ENCODE measurements at places on chromosomes 7 and 10.

GRCh38 chr10:72106154-72106849 lies 18.0 kb upstream of the SPOCK2 start:
- no peak for DNase-seq

- DNase-seq: no peak
Observed at GRCh38 chr7:148256433-148256832, 334.1 kb upstream of the C7orf33 start.

- peak; percentile 76 for DNase-seq
Observed at GRCh38 chr10:119316729-119317097, 109.3 kb downstream of the GRK5 start.

GRCh38 chr7:103934508-103934907 lies 55.0 kb downstream of the RELN start:
- DNase-seq: no peak

DNA sequence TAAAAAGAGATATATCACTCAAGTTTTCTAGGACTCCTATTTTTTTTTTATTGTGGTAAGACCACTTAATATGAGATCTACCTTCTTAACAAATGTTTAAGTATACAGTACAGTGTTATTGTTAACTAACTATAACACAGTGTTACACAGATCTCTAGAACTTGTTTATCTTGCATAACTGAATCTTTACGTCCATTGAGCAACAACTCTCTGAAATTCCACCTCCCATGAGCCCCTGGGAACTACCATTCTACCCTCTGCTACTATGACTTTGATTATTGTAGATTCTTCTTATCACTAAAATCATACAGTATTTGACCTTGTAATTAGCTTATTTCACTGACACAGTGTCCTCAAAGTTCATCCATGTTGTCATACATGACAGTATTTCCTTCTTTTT lies 22.5 kb upstream of the REEP3 start:
- no peak for DNase-seq

- no peak for DNase-seq
Observed at GRCh38 chr10:34337917-34338316, 477.2 kb downstream of the PARD3 start.

DNA sequence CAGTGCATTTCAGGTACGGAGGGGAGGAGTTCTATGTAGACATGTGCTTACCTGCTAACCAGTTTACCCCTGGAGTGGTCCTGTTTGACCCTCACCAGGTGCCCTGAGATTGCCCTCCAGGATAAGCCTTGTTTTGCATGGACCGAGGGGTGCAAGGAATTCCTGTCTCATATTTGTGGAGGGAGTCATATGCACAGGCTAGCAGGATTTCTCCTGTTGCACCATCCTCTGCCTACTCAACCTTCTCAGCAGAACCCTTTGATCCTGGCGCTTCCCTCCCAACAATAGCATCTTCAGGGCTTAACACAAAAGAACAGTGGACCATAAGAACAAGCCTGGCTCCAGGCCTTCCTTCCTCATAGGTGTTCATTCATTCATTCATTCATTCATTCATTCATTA lies 7.2 kb downstream of the TRPV6 start:
- no peak for DNase-seq

DNA sequence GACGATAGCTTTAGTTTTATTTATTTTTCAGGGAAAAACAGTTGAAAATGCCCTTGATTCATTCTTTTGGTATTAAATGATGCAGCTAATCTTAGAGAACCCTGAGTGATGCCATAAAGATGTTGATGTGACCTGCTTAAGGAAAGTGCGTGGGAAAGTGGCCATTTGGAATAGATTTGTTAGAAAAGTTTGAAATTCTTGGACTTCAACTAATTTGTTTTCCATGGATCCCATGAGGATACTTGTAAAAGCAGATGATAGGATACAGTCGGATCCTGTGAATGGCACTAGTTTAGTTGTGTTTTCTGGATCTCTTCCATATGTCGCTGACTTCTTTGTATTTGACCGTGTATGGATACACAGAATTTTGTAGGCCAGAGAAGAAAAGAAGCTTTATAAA lies 69.0 kb downstream of the SEPTIN7 start:
- no peak for DNase-seq

- peak; percentile 43 for DNase-seq
Observed at GRCh38 chr7:2668401-2668800, 19.6 kb upstream of the AMZ1 start.

GRCh38 chr7:148978091-148978490 lies 50.2 kb downstream of the PDIA4 start:
- no peak for DNase-seq

DNA sequence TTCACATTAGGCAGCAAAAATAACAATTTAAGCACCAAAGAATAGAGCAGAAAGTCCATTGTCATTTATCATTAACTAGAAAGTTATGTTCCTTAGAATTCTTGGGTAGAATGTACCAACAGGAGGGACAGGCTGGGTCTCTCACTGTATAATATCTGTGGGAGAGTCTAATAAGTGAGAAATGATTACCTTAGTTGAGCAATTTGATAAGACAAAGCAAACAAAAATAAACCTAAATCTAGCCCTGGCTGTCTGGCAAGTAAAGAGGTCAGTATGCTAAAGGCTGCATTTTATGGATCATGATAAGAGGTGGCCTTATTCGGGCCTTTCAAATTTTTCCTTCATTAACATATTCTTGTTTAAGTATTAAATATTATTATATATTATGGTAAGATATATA lies 35.6 kb downstream of the THNSL1 start:
- no peak for DNase-seq

GRCh38 chr10:97200616-97201015 lies 14.9 kb upstream of the SLIT1 start:
- DNase-seq: no peak

DNA sequence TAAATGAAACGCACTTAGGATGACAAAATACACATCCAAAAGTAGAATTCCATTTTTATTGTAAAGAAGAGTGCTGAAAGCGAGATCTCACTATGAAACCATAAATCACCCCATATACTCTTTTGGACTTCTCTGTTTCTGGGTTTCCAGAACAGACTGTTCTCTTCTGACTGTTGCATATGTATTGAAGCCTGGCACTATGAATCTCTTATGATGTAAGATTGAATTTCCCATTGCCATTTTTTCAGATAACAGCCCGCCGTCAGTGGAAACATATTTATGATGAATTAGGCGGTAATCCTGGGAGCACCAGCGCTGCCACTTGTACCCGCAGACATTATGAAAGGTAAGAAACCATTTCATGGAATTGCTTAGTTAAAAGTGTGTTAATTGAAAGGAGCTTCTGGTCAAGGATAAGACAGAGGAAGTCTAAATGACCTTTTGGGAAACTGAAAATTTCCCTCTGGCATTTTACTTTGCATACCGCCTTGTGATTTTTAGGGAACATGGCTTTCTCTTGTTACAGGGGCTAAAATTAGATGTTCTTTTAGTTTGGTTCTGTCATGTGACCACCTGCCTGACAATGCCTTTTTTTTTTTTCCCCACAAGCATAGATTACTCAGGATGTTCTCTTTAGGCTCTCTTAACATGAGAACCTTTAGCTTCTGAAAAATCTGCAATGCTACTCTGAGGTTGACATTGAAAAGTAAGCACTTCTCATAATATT lies 168.1 kb downstream of the ARID5B start:
- DNase-seq: no peak

DNA sequence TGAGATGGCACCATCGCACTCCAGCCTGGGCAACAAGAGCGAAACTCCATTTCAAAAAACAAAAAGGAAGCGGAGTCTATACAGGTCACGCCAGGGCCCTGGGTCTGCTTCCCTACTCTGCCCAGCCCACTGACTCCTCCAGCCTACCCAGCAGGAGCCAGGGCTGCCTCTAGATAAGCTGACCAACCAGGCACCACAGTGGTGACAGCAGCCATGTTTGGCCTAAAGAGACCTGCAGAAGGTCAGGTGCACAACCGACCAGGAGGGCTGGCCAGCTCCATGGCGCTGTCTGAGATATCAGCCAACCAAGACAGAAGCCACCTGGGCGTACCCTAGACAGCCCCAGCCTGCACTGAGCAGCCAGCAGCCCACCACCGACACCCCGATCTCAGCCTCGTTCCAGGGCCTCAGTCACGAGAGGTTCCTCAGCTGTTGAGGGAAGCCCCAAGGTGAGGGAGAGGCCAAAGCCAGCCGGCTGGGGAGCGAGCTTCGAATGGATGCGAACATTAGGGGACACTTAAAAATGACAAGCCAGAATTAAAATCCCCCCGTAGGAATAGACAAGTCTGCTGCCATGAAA lies 24.4 kb upstream of the PWWP2B start:
- DNase-seq: no peak

- peak; percentile 33 for DNase-seq
Observed at GRCh38 chr7:91193141-91193540, 71.1 kb upstream of the FZD1 start.

- DNase-seq: no peak
Observed at GRCh38 chr7:38674513-38674912, 43.3 kb upstream of the AMPH start.

DNA sequence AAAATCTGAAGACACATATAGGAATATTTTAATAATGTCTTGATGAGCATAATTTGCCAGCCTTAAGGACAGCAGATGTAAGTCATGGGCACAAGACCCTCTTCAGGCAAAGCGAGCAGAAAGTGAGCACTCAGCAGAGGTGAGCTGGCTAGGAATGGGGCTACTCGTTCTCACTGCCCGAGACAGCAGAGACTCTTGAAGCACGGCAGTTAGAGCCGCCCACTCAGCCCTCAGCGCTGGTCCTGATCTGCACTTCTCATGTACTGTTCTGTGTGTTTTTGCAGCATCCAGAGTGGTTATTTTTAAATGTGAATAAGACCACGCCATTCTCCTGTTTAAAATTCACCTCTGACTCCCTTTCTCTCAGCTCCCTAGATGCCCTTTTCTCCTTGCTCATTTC lies 65.3 kb downstream of the GFRA1 start:
- DNase-seq: no peak

DNA sequence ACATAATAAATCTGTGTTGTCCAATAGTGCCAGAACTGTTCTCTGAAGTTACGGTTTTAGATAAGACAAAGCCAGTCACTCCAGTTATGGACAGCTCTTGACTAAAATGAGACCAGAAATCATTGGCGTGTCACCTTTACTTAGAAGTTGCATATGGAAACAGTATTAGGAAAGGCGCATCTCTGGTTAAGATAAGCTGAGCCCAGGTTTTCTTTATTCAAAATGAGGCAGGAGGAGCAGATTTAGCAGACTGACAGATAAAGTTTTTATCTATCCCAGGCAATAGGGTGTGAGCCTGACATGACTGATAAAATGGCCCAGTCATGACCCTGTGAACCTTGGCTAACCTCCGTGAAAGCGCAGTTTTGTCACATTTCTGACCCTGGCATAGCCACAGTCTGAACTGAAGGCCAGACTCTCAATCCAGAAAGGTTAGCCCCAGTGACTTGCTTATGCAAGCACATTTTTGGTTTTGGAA lies 4.2 kb downstream of the CYP26A1 start:
- DNase-seq: no peak

GRCh38 chr7:30478349-30479201 lies at the start of gene NOD1:
Gene NOD1, minus strand, starts transcription at chr7:30478784. Its CDS starts 21,863 bp downstream, at chr7:30456921.
- peak; percentile 83 for DNase-seq

- DNase-seq: peak; percentile 84
Observed at GRCh38 chr7:70325509-70326101, 727.3 kb downstream of the AUTS2 start.

GRCh38 chr10:127415116-127415515 lies 134.0 kb upstream of the NPS start:
- DNase-seq: no peak

DNA sequence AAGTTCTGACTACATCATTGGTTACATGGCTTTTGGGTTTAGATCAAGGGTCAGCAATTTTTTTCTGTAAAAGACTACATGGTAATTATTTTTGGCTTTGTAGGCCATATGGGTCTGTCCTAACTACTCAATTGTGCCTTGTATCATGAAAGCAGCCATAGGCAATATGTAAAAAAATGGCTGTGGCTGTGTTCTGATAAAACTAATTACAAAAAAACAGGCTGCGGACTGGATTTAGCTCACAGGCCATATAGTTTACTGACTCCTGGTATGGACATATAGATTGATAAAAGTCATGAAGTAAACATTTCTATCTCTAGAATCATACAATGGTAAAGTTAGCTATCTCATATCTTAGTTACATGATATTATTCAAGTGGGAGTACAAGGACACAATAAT lies 375.4 kb downstream of the THSD7A start:
- DNase-seq: no peak

DNA sequence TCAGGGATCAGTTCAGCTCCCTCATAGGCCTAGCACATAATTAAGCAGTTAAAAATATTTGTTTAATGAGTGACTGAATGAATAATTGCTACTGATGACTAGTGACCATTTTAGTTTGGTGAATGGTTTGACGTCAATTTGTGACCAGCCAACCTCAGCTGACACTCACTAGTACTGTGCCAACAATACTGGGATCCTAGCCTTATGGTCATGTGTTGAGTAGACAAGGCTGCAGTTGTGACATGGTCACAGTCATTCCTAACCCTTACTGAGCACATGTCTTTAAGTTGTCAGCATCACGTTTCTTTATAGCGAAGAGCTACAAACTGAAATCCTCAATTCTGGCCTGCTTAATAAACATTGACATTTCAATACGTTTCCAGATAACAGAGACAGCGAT lies 86.9 kb upstream of the SLC26A5 start:
- DNase-seq: no peak

DNA sequence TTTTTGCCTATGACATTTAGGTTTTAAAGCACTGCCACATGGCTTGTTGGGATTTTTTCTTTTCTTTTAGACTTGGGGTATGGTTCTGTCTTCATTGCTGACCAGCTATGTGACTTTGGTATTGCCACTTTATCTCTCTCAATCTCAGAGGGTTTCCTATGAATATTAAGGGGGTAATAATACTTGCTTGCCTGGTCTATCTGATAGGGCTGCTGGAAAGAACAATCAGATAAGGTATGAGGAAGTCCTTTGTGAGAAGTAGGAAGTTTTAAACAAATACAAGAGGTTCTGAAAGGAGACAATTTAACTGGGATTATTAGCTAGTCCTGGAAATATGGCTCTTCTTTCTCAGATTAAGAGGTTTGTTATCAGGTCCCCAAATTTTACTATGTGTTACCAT lies 80.8 kb downstream of the ZNF92 start:
- DNase-seq: no peak

- DNase-seq: no peak
Observed at GRCh38 chr7:44858161-44858560, 10.3 kb upstream of the H2AZ2 start.

- DNase-seq: peak; percentile 82
Observed at GRCh38 chr10:454860-455259, 234.6 kb downstream of the DIP2C start.

GRCh38 chr7:1603346-1604225 lies 33.8 kb upstream of the PSMG3 start:
- no peak for DNase-seq

DNA sequence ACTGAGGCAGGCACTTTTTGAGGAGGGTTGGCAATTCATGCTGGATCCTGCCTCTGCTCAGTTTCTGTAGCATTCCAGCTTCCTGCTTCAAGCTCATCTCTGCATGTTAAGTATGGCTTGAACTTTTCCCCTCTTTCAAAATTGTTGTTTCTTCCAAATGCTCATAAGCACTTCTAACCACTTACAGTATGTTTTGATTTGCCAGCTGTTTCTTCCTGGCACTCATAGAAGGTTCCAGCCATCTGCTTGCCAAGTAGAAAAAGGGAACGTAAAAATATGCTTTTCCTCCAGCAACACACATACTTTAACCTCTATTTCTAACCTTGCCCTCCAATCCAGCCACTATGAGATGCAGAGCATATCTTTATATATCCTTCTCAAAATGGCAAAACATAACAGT lies 692.6 kb upstream of the COBL start:
- DNase-seq: no peak

Data from AG08395 (cell line).